NCI-H1436 treated with DMSO at 0.1 percent for 48 hours (cell line): ENCODE measurements at places on chromosomes 3 and 15.

GRCh38 chr3:123335007-123335670 lies 113.8 kb downstream of the ADCY5 start:
- no peak for DNase-seq

DNA sequence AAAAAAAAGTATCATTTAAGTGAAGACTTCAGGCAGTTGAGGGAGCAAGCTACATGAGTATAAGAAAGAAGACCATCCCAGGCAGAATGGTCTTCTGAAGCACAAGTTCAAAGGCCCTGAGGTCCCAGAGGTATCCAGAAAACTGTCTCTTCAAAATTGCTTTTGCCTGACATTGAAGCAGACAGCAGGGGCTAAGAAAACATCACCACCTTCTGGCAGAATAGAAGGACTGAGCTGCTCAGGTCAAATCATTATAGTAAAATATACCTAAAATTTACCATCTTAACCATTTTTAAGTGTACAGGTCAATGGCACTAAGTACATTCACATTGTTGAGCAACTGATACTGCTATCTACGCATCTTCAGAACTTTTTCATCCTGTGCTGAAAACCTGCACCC lies 16.4 kb downstream of the GPR160 start:
- DNase-seq = no peak

DNA sequence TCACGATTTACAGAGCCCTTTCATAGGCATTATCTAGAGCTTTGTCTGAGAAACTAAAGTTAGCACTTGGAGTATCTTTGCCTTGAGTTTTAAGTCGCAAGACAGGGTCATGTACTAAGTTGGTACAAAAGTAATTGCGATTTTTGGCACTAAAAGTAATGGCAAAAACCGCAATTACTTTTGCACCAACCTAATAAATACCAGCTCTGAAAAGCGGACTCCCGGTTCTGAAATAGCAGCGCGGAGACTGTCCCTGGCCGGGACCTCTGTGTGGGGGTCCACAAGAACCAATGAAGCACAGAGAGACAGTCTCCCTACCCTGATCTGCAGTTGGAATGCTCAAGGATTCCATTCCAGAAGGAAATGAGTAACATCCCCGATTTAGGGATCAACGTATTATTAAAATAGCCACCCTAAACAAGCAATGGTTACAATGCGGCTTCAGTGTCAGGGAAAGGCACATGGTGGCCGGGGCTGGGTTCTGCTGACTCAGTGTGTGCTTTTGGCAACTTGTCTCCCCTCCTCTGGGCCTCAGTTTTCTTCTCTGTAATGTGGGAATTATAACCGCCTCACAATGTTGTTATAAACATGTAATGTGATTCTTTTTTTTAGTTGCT lies 150.3 kb upstream of the MCTP2 start:
- DNase-seq = no peak

- DNase-seq = peak; percentile 62
Measured at GRCh38 chr3:114827495-114827894, 319.6 kb downstream of the ZBTB20 start.

- no peak for DNase-seq
Measured at GRCh38 chr3:1346386-1346785, 253.6 kb downstream of the CNTN6 start.

- DNase-seq = no peak
Measured at GRCh38 chr3:66898155-66898554, 100.0 kb upstream of the KBTBD8 start.

- DNase-seq = no peak
Measured at GRCh38 chr3:56365905-56366640, 102.2 kb downstream of the ERC2 start.
